ENCODE measurements at places on chromosomes 1 and 21. TPM values are rescaled to one million over a fixed set of nuclear protein-coding genes. Genes with fewer than 3 reads are reported as not detected.

Gene LHX8
- total RNA-seq = not detected

Gene AQP10
- total RNA-seq = 0.24 TPM

DNA sequence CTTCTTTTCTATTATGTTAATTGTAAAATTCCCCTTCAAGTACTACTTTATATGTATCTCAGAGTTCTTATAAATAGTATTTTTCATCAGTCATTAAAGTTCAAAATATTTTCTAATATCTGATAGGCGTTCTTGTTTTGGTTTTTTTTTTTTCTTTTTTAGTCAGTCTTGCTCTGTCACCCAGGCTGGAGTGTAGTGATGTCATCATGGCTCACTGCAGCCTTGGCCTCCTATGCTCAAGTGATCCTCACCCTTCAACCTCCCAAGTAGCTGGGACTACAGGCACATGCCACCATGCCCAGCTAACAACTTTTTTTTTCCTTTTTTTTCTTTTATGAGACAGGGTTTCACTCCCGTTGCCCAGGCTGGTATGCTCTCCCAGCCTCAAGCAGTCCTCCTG is 27.3 kb downstream of the AGMAT start:
- DNase-seq = no peak

DNA sequence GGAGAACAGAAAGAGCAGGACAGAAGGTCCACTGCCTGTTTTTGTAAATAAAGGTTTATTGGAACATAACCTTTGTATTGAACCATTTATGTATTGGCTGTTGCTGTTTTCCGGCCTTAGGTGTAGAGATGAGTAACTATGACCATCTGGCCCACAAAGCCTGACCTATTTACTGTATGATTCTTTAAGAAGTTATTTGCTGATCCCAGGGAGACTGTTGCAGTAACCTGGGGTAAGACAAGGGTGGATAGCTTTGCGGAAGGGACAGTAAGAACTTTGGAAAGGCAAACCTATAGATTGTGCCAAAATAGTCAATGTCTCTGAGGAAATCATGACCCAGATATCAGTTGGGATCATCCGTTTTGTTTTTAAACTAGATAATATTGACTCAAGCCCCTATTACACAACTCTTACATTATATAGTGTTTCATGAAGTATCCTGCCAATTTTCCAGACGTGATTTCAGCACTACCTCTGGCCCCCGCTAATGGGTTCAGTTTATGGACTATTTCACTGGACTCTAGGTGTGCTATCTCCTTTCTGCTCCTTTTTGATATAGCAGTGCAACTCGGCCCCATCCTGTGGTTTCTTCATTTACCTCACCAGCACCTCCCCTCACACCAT is 20.8 kb upstream of the TLCD4 start:
- DNase-seq = peak; percentile 3

GRCh38 chr1:66933887-66934700 is 9.3 kb downstream of the MIER1 start:
- no peak for DNase-seq

DNA sequence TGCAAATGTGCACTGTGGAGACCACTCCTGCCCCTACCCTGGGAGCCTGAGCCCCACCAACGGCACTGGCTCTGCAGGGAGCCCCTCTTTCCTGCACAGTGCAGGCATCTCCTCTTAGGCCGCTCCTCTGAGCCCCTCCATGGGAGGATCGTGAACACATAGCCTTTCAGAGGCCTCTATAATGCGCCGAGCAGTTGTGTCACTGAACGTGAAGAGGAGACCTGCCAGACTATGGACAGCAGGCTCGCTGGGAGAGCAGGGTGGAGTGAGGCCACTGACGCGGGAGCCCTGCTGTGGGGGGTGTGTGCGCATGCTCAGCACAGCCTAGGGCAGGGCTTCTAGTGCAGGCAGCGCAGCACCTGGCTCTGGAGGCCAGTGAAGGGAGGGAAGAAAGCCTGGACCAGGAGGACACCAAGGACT is 151.3 kb upstream of the COL6A1 start:
- peak; percentile 81 for DNase-seq

Gene KIAA0040
- total RNA-seq = not detected
